Activated CD8-positive, alpha-beta T cell treated with anti-CD3 and anti-CD28 coated beads for 36 hours (primary cell): ENCODE measurements at places on chromosomes 5 and 9. TPM values are rescaled to one million over a fixed set of nuclear protein-coding genes. Genes with fewer than 3 reads are reported as not detected.

GRCh38 chr5:144710637-144711036 is 540.0 kb downstream of the KCTD16 start:
- no peak overlapping the region for H3K4me3 ChIP-seq
- DNase-seq: no peak
- no peak overlapping the region for H3K27ac ChIP-seq
- H3K27me3 ChIP-seq: no peaks in the 10 kb centered on the region
- H3K4me1 ChIP-seq: no peaks in the 10 kb centered on the region

DNA sequence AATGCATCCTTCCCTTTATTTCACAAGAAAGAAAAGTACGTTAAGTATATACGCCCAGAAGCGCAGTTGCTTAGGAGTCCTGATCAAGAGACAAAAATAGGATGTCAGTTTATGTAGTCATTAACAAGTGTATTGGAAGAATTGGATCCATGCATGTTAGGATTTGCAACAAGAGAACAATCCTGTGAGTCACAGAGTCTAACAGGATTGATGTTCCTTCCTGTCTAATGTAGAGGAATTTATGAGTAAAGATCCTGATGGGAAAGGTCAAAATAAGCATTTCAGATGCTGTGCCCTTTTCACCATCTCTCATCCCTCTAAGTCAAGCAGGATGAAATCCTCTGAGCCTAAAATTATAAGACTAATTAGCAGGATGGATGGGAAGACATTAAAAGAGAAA is 406.0 kb upstream of the GRIA1 start:
- no peak overlapping the region for H3K4me3 ChIP-seq
- H3K4me1 ChIP-seq: no peaks in the 10 kb centered on the region
- no peaks in the 10 kb centered on the region for H3K27me3 ChIP-seq
- H3K36me3 ChIP-seq: no peaks in the 10 kb centered on the region

DNA sequence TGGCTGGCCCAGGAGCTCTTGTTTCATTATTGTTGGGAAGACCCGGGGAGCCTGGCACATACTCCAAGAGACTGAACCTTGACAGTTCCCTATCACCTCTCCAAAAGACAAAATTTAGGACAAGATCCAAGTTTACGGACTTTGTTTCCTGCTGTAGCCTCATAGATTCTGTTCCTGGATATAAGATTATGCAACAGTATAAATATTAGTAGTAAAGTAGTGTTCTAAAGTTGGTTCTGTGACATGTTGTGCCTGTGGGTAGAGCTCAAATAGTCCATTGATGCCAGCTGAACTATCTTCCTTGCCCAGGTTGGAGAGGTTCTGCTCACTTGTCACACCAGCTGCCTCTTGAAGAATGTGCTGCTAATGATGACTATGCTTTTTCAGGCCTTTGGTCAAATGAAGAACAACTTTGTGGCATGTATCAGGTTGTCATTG is 430.2 kb downstream of the DMAC1 start:
- no peaks in the 10 kb centered on the region for H3K27me3 ChIP-seq
- no peak overlapping the region for H3K4me3 ChIP-seq
- no peaks in the 10 kb centered on the region for H3K36me3 ChIP-seq
- H3K4me1 ChIP-seq: no peaks in the 10 kb centered on the region

GRCh38 chr9:136230365-136230764 is 15.2 kb downstream of the QSOX2 start:
- H3K36me3 ChIP-seq: peaks cover 25% of the 10 kb centered on the region
- DNase-seq: no peak
- peaks cover 45% of the 10 kb centered on the region for H3K4me1 ChIP-seq
- no peaks in the 10 kb centered on the region for H3K27me3 ChIP-seq

DNA sequence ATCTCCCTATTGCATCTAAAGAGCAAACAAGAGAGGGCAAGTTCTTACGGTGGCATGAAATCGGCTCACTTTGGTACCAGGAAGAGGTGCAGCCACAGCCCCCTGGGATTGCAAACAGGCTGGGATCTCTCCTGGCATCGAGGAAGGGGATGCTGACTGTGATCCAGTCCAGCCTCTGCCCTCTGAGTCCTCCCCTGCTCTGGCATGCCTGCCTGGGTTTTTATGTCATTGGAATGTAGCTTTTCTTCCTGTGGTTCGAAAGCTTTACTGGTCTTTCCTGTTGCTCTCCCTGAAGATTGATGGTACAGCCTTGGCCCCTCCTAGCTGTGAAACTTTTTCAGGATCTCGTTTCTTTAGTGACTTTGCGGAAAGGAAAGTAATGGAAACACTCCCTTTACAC is 6.6 kb downstream of the SLC46A2 start:
- no peaks in the 10 kb centered on the region for H3K27me3 ChIP-seq
- H3K4me3 ChIP-seq: no peak overlapping the region

- H3K4me1 ChIP-seq: peaks cover 60% of the 10 kb centered on the region
- DNase-seq: peak; percentile 28
- H3K27me3 ChIP-seq: no peaks in the 10 kb centered on the region
Measured at GRCh38 chr5:96876292-96876850, at the start of gene ERAP2. Gene ERAP2 (plus strand): TSS chr5:96876500. CDS start chr5:96879686, 3,186 bp downstream.

DNA sequence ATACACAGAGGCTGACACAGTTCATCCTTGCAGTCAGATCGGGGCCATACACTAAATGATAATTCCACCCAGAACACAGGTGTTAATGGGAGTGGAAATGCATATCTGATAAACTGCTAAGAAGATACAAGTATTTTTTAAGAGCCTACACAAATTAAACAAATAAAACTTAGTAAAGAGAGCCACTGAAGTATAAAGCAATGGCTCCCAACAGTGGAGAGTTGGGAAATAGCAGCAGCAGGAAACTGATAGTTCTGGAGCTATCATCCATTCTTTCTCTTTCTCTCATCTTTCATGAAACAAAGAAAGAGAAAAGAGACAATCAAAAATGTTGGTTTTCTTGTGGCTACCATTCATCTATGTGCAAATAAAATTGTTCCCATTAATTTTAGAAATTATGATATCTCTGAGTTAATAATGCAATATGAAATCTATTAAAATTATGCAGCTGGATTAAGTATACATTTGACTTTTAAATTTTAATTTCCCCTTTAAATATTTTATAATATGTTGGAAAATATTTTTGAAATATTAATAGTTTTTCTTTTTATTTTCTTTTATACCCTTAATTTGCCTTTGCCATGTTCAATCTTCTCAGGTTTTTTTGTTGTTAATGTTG is 120.8 kb downstream of the EMB start:
- H3K27me3 ChIP-seq: no peaks in the 10 kb centered on the region
- H3K36me3 ChIP-seq: no peaks in the 10 kb centered on the region
- H3K4me1 ChIP-seq: no peaks in the 10 kb centered on the region
- no peak overlapping the region for H3K4me3 ChIP-seq

GRCh38 chr5:166926138-166926537 is 1365.3 kb upstream of the WWC1 start:
- no peak overlapping the region for H3K4me3 ChIP-seq
- DNase-seq: no peak
- H3K4me1 ChIP-seq: no peaks in the 10 kb centered on the region
- H3K36me3 ChIP-seq: no peaks in the 10 kb centered on the region

- no peaks in the 10 kb centered on the region for H3K27me3 ChIP-seq
- no peak overlapping the region for H3K27ac ChIP-seq
- H3K4me1 ChIP-seq: no peaks in the 10 kb centered on the region
- no peak for DNase-seq
Measured at GRCh38 chr9:130626249-130626996, 38.0 kb upstream of the PRDM12 start.

GRCh38 chr5:119357270-119357669 is 1.5 kb downstream of the TNFAIP8 start:
- DNase-seq: no peak
- H3K4me1 ChIP-seq: peaks cover 65% of the 10 kb centered on the region
- peak overlapping the region; percentile 97 for H3K27ac ChIP-seq
- peaks cover 69% of the 10 kb centered on the region for H3K36me3 ChIP-seq

SV2C gene
- not detected for total RNA-seq

DNA sequence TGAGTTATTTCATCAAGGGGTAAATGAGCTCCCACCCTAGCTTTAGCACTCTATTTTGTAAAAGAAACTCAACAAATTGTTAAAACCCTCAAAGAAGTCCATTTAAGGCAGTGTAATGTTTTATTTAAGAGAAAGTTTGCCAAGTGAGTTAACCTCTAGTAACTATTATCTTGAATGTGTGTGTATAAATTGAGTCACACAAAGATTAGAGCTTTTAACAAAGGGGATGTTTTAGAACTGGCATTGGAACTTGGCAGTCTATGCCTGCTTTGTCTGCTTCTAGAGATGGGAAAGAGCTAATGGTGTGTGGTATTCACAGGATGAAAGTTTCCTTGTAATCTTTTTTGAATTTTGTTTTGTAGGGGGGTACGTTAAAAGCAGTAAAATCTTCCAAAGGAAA is 33.2 kb downstream of the KDM3B start:
- H3K4me1 ChIP-seq: no peaks in the 10 kb centered on the region
- H3K27ac ChIP-seq: no peak overlapping the region
- H3K4me3 ChIP-seq: no peak overlapping the region

TLX3 gene
- total RNA-seq: not detected

FAM221B gene
- total RNA-seq: not detected

CTXN3 gene
- not detected for total RNA-seq

SHOC1 gene
- not detected for total RNA-seq

DNA sequence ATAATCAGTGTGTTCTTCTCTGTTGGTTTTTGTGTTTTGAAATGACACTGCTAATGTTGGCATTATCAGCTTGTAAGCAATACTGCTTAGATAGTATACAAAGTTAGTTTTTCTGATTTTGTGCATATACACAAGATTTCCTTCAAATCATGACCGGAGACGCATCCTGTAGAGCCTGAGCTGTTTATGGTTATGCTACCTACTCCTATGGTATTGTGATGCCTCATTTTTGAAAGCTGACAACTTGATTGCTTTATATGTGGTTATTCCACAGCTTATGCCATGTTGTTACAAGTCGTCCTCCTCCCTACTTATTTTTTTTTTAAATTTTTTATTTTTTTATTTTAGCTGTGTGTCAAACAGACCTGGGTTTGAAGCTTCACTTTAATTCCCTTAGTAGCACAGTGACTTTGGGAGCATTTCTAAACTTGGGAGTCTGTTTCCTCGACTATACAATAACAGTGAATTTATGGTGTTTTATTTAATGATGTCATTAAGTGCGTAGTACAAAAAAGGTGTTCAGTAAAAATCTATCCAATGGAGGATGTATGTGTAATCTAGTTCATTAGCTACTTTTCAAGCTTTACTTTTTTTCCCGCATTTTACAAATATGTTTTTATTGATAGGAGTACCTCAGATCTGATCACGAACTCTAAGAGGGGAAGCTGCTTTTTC is 59.5 kb downstream of the PARP8 start:
- H3K36me3 ChIP-seq: peaks cover 13% of the 10 kb centered on the region
- no peak for DNase-seq
- no peaks in the 10 kb centered on the region for H3K27me3 ChIP-seq
- H3K4me1 ChIP-seq: peaks cover 74% of the 10 kb centered on the region
- H3K27ac ChIP-seq: peak overlapping the region; percentile 93

SPATA31D4 gene
- total RNA-seq: not detected

GRCh38 chr5:137613554-137614265 is 114.6 kb upstream of the SPOCK1 start:
- no peaks in the 10 kb centered on the region for H3K36me3 ChIP-seq
- H3K27ac ChIP-seq: no peak overlapping the region
- peaks cover 7% of the 10 kb centered on the region for H3K4me1 ChIP-seq
- no peaks in the 10 kb centered on the region for H3K27me3 ChIP-seq
- no peak overlapping the region for H3K4me3 ChIP-seq

DNA sequence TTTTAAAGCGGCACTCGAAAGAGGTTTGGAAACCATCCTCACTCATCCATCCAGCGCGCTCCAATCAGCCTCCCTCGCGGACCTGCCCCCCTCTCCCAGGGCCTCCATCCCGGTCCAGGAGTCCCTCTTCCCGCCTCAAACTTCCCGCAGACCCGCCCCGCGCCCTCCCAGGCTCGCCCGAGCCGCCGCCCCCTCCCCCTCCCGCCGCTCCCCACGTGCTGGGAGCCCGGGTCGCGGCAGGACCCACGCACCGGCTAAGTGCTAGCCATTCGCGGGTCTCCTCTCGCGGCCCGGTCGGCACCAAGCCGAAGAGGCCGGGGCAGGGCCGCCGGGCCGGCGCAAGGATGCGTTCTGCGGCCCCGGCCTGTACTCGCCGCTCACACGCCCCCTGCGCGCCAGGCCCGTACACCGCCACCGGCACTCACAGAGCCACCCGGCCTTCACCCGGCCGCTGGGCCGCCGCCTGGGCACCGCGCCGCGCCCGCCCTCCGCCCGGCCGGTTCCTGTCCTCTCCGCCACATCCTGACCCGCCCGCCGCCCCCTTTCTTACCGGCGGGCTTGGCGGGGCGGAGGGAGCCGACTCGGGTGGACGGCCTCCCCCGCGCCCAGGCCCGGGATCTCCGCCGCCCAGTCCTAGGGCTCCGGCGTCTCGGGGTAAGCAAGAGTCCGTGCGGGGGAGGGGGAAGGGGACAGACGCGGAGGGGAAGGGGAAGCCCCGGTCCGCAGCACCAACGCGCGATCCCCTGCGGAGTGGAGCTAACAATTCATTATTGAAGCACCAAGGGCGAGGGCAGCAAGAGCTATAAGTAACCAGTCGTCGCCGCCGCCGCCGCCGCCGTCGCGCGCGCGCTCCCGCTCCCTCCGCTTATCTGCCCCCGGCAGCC is 576 bp downstream of the CHD1 start:
- H3K36me3 ChIP-seq: peaks cover 31% of the 10 kb centered on the region
- no peaks in the 10 kb centered on the region for H3K27me3 ChIP-seq
- peak; percentile 45 for DNase-seq

DNA sequence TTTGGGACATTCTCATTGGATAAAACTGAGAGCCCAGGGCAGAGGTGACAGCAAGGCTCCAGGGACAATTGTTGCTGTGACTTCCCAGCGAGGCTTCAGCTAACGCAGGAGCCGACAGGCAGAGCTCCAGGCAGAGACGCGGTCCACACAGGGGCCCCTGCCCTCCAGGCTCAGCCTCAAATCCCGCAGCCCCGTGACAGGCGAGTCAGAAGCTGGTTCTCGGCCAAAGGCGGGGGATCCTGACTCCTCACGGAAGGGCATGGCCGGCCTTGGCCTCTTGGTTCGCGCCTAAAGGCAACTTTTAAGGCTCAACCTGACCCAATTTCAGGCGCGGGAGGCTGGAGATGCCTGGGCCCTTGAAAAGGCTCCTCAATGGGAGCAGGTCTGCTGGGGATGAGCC is 21.3 kb downstream of the SLC12A7 start:
- H3K4me1 ChIP-seq: peaks cover 2% of the 10 kb centered on the region
- H3K4me3 ChIP-seq: no peak overlapping the region
- peaks cover 2% of the 10 kb centered on the region for H3K36me3 ChIP-seq
- no peak for DNase-seq
- no peak overlapping the region for H3K27ac ChIP-seq

UBTD2 gene
- 8.3 TPM for total RNA-seq

HTR4 gene
- total RNA-seq: not detected

GLIPR2 gene
- 12.2 TPM for total RNA-seq

SLCO4C1 gene
- total RNA-seq: 0.45 TPM

- DNase-seq: no peak
- no peaks in the 10 kb centered on the region for H3K36me3 ChIP-seq
- H3K4me3 ChIP-seq: no peak overlapping the region
Measured at GRCh38 chr5:124477577-124477976, 268.9 kb downstream of the ZNF608 start.
